ENCODE measurements at places on chromosomes 2 and 18. TPM values are rescaled to one million over a fixed set of nuclear protein-coding genes. Genes with fewer than 3 reads are reported as not detected.

Gene VWA3B
- polyA plus RNA-seq, result 0.80 TPM

Gene POTEJ
- polyA plus RNA-seq, result not detected

Gene DPP4
- polyA plus RNA-seq, result 168 TPM

Gene CREB1
- polyA plus RNA-seq, result 89.8 TPM

Gene IL1RN
- polyA plus RNA-seq, result 3.2 TPM

Gene CIDEA
- polyA plus RNA-seq, result not detected

Gene ARHGAP28
- 60.3 TPM for polyA plus RNA-seq

Gene SELENOI
- 27.6 TPM for polyA plus RNA-seq

Gene RUFY4
- 0.32 TPM for polyA plus RNA-seq

Gene UGT1A4
- not detected for polyA plus RNA-seq

Gene PLGLB1
- 27.6 TPM for polyA plus RNA-seq

Gene SAG
- polyA plus RNA-seq, result 0.13 TPM

All from left kidney (tissue), 8 donors.